Natural killer cell (primary cell): ENCODE measurements at places on chromosomes 3 and 15. TPM values are rescaled to one million over a fixed set of nuclear protein-coding genes. Genes with fewer than 3 reads are reported as not detected.

CD200 gene
- total RNA-seq = not detected

GOLGA6L10 gene
- total RNA-seq = 2.7 TPM

CRABP1 gene
- total RNA-seq = not detected

EFCC1 gene
- total RNA-seq = 0.28 TPM

ZNF501 gene
- 2.2 TPM for total RNA-seq

FYTTD1 gene
- 72.2 TPM for total RNA-seq

PLCH1 gene
- total RNA-seq = 0.26 TPM
